ENCODE measurements at places on chromosomes 6 and 20.

DNA sequence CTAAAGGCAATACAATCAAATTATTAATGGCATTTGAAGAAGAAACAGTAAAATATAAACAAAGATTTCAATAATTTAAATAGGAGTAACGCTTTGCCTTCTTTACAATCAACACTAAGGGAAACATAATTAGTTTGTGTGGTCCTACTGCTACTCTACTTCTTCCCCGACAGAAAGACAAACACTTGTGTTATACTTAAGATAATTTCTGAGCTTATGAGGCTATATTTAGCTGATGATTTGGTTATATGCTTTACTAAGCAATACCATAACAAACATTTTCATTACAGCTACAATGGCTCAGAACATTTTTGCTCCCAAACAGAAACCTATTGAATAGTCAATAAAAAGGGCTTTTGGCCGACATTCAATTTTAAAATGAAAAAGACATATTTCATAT is 1217.2 kb upstream of the GJE1 start:
- DNase-seq = no peak

DNA sequence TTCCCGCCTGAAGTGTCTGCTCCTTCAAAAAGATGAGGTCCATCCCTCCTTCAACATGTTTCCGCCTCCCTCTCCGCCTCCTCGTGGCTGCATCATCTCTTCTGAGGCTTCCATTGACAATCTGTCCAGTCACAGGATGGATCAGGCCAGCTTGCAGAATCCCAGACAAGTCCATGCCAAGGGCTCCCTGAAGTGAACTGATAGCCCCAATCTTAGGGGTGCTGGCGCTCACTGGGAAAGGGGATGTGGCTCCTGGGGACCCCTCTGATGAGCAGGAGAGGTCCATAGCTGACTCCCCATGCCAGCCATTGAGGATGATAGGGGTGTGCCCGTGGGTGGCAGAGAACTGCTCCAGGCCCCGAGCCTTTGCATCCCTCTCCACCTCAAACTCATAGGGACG is 48.6 kb upstream of the EMILIN3 start:
- no peak for DNase-seq

- DNase-seq = no peak
Observed at GRCh38 chr6:131636880-131637792, at the start of gene ENPP3. Gene ENPP3, plus strand, starts transcription at chr6:131637302. Its CDS starts 83 bp downstream, at chr6:131637385.

GRCh38 chr6:85419046-85419759 is 30.7 kb upstream of the NT5E start:
- no peak for DNase-seq

GRCh38 chr20:50876063-50876685 is 55.1 kb downstream of the ADNP start:
- DNase-seq = no peak

DNA sequence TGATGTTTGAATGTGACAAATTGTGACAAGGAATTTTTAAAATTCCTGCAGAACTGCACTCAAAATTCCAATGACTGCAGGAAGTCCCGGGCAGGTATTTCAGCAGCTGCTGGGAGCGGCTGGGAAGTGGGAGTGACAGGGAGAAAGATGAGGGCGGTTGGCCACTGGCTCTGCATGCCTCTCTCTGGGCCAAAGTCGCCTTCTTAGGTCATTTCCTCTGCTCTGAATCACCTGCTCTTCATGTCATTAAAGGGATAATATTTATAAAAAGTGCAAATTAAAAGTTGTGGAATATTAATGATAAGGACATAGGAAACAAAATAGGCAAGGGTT is 43.9 kb downstream of the RAMACL start:
- DNase-seq = no peak

GRCh38 chr20:54020348-54020747 is 50.0 kb downstream of the BCAS1 start:
- DNase-seq = no peak

DNA sequence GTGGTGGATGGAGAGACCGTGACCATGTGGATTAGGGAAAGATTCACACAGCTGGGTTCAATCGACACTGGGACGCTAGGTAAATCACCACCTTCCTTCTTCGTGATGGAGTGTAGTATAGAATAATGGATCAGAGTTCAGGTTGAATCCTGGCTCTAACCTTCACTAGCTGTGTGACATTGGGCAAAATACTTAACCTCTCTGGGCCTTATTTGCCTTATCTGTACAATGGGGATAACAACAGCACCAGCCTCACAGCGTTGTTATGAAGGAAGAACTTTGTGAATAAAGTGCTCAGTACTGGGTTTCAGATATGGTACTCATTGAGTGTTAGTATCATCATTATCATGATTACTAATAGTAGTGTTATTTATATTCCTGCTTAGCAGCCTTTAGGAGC is 126.1 kb upstream of the AKAP12 start:
- DNase-seq = no peak

- DNase-seq = no peak
Observed at GRCh38 chr6:133070410-133071043, 170.6 kb upstream of the EYA4 start.

DNA sequence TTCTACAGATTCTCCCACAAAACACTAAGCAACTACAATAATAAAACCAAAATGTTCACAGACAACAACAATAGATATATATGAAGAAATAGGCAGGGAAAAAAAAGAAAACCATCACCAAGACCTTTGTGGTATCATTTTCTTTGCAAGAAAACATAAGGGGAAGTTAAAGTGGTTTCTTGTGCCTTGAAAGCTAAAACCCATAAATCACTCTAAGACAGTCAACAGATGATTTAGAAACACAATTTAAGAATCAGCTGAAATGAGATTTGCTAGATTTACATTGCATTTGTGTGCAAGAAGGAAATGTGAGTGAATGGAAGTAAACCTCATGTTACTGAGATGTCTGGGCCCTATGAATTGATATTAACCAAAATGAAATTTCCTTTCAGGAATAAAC is 1265.4 kb upstream of the GJE1 start:
- no peak for DNase-seq

DNA sequence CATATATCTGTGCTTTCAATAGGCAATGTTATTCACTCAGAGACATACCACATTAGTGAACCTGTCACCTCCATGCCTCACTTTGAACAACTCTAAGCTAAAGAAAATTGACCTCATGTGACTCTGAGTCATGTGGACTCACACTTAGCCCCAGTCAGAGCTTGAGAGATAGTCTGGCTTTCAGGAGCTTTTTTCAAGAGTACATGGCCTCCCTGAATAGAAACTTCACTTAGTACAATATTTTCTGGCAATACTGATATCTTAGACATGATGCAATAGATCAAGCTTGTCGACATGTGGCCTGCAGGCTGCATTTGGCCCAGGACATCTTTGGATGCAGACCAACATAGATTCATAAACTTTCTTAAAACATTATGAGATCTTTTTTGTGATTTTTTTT is 8.5 kb downstream of the SPTLC3 start:
- DNase-seq = no peak

DNA sequence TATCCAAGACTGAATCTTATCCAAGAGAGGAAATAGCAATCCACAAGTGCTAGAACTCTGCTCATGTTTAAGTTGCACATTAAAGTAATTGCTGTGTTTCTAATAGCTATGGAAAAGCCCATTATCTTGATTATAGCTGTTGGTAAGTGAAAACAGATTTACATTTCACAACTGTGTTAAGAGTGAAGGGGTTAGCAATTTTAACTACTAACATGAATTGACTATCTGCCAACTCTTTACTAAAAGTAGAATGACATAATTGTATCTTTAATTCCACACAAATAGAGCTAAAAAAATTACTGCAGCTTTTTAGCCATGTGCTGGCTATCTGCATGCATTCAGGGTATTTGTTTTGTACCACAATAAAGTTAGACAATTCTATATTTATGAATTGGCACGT is 277.9 kb upstream of the IRAK1BP1 start:
- DNase-seq = no peak

- no peak for DNase-seq
Observed at GRCh38 chr20:30288346-30288745, 969.1 kb upstream of the DEFB115 start.

DNA sequence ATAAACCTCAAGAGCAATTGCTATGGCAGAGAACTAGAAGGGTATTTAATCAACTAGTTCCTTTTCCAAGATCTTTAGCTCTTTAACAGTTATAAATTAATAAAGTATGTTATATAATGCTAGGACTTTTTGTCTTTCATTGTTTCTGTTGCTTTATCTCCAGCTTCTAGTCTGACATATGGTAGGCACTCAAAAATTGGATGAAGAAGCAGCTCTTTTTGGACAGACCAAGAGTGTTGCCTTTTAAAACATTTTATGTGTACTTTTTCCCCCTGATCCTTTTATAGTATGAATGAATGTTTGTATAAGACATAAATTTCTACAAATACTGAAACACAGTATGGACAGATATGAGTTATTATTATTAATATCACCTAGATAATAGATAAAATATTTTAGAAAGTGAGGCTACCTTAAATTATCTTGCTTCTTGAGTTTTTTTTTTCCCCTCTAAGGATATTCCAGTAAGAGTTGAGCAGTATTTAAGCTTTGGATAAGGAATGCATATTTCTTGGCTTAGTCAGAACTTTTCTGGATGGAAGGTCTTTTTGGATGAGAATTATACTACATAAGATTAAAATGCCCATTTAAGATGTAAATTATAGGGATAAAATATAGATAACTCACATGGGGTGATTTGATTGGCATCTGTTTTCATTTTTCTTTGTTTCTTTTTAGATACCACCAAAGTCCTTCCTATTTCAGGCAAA is 16.6 kb downstream of the LAMA2 start:
- DNase-seq = no peak

DNA sequence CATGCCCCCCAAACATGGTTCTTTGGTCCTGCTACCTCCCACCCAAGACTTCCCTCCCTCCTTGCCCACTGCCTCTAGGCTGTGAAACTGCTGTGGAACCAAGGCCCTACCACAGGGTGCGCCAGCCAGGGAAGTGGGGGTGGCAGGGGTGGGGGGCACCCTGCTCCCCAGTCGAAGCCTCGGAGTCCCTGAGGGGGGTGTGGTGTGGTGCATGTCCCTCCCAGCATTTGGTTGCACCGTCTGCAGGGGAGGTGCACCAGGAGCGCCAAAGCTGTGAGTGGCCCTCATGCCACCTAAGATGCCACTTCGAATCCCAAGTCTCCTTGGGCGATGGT is 1.8 kb downstream of the RGS19 start:
- no peak for DNase-seq

DNA sequence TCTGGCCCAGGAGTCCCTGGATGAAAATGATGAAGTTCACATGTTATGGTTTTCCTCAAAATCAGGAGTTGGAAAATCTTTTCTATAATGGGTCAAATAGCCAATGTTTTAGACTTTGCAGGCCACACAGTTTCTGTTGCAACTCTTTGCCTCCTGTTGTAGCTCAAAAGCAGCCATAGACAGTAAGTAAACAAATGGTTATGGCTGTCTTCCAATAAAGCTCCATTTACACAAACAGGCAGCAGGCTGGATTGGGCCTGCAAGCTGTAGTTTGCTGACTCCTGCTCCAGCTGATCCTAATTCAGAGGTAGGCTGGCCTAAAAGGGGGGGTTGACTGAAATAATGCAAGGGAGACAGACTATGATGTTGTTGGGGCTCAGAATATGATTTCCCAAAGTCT is 33.0 kb downstream of the METTL24 start:
- no peak for DNase-seq

GRCh38 chr6:170096803-170097504 is 193.9 kb downstream of the DLL1 start:
- no peak for DNase-seq

DNA sequence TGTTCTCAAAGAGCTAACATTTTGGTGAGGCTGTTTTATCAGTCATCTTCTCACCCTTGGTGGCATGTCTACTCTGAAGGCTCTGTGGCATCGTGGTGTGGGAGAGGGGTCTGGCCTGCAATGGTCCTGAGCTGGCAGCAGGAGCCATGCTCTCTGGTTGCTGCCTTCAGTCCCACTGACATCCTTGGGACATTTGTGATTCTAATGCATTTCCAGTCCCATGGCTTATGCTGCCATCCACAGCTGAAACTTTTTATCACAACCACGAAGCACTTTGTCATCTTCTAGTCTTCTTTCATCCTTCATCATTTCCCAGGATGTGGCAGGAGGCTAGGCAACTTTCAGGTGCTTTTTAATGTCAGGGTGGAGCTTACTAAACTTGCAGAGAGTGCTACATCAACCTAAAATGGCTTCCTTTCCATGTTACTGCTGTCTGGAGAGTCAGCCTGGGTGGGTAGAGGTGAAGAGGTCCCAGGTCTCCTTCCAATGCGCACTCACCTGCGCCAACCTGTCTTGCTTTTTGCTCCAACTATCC is 77.1 kb downstream of the GPR63 start:
- no peak for DNase-seq

GRCh38 chr6:125508793-125509192 is 207.0 kb upstream of the HDDC2 start:
- no peak for DNase-seq

GRCh38 chr6:119470893-119471542 is 121.5 kb upstream of the MAN1A1 start:
- no peak for DNase-seq
